EL (cell line): ENCODE measurements at places on chromosomes 5 and 9.

GRCh38 chr5:1687301-1687970 is 112.2 kb downstream of the MRPL36 start:
- no peak for DNase-seq

GRCh38 chr9:90942555-90942954 is 140.9 kb downstream of the SYK start:
- no peak for DNase-seq

DNA sequence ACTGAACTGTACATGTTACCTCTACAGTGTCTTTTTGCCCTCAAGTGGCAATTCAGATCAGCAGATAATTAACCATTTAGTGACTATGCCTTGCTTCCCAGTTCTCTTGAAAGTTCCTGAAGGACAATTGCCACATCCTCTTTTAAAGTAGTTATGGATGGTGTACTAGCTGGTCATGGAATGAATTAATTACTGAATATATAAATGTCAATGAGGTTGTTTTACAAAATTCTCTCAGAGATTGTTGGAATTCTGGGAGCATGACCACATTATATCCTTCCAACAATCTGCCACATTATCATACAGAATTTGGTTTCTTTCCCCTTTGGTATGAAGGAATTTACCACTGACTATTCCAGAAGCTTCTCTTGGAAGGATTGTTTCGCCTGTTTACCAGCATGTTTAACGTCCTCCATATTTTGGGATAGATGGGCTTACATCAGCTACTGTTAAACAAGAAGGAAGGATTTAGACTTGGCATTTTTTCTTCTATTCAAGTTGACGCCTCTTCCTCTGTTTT is 176.4 kb downstream of the CD180 start:
- DNase-seq: no peak

GRCh38 chr5:64000096-64000495 is 37.9 kb upstream of the HTR1A start:
- no peak for DNase-seq

DNA sequence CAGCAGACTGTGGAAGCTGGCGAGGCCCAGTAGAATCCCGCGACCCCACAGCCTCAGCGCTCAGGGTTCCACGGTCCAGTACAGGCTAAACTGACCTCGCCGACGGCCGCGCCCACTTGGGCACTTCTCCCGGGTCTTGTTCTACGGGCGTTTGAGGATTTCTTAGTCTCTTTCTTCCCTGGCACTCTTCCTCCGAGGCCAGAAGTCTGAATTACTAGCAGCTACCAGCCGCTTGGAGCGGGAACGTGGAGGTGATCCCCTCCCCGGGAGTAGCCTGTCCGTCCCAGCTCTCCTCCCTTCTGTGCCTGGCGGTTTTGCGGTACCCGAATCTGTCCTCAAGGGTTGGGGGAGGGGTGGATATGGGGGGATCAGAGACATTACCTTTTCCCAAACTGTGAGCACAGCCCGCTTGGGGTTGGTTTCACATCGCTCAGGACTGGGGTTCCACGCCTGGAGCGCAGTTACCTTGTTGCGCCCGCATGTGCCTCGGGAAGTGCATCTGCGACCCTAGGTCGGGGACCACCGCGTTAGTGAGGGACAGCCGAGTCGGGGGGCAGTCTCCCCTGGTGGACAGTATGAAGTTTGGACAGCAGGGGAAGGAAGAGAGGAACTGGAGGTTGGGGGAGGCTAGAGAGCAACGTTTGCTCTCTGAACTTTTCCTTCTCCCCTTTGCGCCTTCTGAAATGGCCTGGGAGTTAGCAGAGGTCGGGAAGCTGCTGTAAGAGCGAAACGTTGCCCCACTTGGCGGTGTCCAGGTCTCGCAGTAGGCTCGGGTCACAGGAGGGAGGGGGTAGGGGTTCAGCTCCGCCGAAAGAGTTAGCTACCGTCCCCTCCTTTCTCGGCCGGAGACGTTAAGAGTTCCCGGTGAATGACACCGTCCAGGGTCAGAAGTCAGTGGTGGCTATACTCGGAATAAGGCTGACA is 190.8 kb downstream of the MEF2C start:
- no peak for DNase-seq

DNA sequence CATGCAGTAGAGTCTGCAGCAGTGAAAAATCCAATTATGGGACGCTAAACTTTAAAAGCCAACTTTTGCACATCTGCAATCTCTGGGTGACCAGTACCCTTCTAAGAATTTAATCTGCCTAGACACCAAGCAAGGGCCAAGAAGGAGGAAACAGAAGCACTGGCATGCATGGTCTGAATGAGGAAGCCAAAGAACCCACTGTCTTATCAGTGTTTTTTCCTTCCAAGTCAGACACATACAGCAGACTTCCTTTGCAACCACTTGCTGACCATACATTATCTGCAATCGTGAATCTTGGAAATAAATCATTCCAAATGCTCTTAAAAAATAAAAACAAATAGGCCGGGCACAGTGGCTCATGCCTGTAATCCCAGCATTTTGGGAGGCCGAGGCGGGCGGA is 65.9 kb downstream of the DEPDC1B start:
- no peak for DNase-seq

GRCh38 chr9:112249277-112249676 is 74.2 kb upstream of the SUSD1 start:
- DNase-seq: peak; percentile 43

- peak; percentile 23 for DNase-seq
These were observed 1046.2 kb downstream of the CDH12 start for GRCh38 chr5:21806943-21807342.

DNA sequence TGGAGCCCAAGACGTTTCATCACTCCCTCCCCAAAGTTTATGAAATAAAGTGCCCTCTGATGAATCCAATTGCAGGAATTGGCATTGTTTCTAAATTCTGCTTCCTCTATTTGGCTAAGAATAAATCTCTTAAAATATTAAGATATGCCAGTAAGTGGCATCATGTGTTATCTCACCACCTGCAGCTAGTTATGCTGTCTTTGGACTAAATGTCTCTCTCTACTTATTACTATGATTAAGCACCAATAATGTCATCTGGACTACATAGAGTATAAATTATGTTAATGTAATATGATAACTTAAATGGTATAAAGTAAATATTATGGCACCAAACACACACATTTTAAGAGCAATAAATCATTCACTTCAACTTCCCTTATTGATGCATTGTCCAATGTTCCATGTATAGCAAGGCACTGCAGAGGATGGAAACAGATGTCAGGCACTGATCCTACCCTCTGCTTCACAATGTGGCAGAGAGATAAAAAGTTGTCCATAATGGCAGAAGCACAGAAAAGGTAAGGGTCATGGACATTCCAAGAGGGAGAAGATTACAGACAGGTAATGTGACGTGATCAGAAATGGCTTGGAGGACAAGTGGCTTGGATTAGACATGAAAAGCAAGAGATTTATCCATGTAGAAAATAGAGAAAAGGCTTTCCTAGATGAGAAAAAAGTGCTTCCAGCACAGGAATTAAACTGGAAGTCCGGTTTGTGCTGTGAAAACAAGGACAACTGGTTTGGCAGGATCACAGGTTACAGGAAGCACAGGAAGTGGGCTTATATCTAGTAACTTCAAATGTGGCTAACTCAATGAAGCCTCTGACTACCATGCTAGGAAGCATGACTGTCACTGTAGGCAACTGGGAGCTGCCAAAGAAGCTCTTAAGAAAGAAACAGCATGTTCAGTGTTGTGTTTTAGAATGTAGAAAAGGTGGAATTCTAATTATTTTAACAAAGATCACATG is 26.7 kb downstream of the MARCHF11 start:
- DNase-seq: no peak

DNA sequence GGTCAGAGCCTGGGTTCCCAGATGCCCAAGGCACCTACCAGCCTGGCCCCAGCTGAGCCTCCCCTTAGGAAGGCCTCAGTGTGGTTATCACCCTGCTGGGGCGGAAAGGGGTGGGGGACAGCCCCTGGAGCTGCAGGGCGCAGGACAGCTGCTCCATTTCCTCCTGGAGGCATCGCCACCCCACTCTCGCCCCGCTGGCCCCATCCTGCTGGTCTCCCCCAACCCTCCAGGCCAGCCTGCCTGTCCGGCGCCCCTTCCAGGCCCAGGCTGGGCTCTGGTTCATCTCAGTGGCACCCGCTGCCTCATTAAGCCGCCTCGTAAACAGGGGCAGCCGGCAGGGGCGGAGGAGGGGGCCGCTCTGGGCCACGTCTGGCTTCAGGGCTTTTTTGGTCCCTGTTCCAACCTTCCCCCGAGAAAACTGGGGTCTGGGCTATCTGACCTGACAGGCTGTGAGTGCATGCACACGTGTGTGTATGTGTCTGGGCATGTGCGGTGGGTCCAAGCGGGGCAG is 30.8 kb upstream of the ENHO start:
- DNase-seq: no peak

DNA sequence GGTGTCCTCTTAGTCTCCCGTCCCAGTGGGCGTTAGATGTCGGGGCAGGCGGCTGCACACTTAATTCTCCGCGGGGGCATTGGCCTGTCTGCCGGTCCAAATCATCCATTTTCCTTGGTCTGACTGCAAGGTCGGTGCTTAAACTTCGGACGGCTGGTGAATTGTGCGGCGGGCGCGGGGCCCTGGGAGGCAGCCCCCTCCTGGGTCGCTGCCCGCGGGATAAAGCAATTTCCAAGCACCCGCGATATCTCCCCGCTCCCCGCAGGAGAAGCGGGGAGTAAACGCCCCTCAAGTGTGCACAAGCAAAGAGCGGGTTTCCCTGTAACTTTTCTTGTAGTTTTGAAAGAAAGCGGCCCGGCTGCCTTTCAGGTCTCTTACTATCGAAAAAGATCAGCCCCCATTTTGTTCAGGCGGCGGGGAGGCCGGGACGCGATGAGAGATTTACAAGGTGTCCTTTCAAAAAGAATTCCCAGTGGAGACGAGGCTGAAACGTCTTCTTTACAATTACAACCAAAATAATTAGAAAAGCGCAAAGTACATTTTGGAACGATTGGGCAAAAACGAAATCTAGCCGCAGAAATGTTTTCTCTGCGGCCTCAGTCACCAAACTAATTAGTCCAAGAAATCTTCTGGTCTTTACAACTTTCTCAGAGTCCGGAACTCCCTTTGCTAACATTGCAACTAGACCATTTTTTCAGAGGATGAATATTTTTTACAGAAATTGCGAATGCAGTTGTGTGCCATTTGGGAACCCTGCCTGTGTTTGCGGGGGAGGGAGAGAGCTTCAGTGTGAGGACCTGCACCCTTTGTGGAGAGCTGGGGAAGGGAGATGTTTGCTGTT is 1.8 kb downstream of the IRX1 start:
- DNase-seq: no peak

GRCh38 chr5:113824307-113824706 is 310.8 kb downstream of the YTHDC2 start:
- no peak for DNase-seq

DNA sequence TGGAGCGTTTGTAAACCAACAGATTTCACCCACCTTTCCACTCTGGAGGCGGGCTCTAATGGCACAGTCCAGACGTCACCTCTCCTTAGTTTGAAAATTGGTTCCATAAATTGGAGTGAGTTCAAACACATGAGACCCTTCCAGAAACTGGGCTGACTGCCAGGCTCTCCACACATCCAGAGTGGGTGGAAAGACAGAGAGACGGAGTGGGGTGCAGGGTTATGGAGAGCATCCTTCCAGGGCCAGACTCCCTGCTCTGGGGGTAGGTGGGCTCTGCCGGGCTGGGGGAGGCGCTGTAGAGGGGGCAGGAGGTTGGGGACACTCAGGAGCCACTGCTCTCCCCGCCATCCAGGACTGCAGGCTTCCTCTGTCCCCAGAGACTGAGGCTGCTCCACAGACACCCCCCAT is 104.7 kb upstream of the PHYKPL start:
- no peak for DNase-seq

DNA sequence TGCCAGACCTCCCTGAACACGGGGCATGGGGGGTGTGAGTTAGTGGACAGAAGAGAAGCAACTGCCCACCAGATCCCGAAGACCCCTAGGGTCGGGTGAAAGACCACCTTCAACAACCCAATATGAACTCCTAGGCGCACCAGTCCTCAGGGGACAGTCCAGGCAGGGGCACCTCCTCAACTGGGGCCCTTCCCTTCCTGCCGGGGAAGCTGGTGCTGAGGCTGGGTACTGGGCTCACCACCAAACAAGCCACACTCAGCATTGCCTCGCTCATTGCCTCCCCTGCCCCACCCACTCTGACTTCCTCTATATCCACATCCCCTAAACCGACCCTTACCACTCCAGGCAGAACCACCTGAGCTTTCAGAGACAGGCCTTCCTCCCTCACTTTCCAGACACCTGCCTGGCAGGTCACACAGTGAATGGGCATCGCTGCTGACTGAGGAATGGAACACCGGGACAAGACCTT is 42.5 kb downstream of the SEMA4D start:
- DNase-seq: no peak

- DNase-seq: peak; percentile 63
These were observed at the start of gene PLPP7 for GRCh38 chr9:131289301-131290035. PLPP7 (plus strand) TSS chr9:131289723; CDS start chr9:131289998, 275 bp downstream.

GRCh38 chr5:56506211-56506965 is 273.3 kb upstream of the ANKRD55 start:
- DNase-seq: peak; percentile 91

DNA sequence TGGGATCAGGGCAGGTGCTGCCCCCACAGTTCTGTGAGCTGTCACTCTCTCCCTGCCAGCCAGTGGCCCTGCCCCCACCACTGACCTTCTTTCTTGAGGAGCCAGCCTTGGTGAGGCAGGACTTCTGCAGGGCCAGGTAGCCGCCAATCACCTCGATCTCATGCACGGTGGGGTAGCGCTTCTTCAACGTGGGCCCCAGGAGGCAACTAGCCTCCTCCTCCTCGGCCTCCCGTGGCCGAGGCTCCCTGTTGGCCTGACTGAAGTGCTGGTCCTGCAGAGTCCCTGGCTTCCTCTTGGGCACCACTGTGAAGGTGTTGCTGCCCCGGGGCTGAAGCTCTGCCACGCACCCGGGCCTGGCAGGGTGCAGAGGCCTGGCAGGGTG is 1.6 kb downstream of the TPRN start:
- DNase-seq: no peak

DNA sequence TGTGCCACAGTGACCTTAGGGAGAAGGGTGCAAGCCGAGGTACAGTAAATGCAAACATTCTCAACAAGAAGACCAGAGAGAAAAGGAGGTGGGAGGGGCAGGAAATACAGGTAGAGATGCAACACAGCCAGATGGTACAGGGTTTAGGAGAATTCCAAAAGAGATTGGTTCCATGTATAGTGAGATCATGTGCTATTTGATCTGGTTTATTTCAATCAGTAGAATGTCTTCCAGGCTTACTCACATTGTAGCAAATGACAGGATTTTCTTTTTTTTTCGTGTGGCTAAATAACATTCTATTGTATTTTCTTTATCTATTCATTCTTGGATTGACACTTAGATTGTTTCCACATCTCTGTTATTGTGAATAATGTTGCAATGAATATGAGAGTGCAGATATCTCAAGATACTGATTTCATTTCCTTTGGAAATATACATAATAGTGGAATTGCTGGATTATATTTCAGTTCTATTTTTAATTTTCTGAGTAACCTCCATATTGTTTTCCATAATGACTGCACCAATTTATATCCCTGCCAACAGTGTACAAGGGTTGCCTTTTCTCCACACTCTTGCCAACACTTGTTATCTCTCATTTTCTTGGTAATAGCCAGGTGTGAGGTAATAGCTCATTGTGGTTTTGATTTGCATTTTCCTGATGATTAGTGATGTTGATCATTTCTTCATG is 107.8 kb upstream of the GAS1 start:
- no peak for DNase-seq

GRCh38 chr5:181037365-181037861 is 2.7 kb upstream of the BTNL9 start:
- no peak for DNase-seq
